Nephron progenitor cell (in vitro differentiated cells): ENCODE measurements at places on chromosomes 12 and 14.

DNA sequence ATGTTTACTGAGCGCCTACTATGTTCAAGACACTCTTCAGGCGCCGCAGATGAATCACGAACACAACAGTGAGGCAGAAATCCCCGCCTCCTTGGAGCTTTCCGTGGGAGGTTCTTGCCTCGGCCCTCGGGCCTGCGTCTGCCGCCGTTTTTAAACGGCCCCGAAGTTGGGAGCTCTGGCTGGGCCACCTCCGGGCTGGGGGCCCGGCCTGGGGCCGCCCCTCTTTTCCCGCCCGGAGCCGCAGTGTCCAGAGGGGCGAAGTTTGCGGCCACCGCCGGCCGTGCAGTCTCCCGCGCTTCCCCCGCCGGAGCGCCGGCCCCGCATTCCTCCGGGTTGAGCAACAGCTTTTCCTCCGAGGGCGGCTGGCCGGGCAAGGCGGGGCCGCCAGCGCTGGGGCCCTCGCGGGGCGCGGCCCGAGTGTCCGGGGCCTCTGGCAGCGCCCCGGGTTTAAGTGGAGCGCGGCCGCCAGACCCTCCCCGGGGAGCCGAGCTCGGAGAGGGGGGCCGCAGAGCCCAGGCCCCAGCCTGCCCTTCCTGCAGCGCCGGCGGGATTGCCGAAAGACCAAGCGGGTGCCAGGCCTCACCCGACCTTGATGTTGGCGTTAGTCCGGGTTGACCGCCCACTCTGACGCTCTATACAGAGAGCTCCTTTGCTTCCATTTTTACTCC lies 18.7 kb upstream of the CTDSP2 start:
- DNase-seq = peak; percentile 79

GRCh38 chr12:116453631-116454030 lies 105.5 kb upstream of the MAP1LC3B2 start:
- DNase-seq = no peak

DNA sequence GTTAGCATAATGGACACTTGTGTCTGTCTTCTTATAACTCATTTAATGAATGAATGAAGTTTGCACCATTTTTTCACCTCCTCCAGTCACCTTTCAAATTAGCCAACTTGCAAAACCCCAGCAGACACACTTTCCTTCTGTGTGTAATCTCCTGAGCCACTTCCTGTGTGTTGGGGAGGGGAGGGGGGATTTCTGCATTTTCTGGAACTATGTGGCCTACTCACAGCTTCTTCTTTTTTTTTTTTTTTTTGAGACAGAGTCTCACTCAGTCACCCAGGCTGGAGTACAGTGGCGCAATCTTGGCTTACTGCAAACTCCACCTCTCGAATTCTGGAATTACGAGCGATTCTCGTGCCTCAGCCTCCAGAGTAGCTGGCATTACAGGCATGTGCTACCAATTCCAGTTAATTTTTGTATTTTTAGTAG lies 4.1 kb upstream of the SERPINA1 start:
- DNase-seq = no peak

DNA sequence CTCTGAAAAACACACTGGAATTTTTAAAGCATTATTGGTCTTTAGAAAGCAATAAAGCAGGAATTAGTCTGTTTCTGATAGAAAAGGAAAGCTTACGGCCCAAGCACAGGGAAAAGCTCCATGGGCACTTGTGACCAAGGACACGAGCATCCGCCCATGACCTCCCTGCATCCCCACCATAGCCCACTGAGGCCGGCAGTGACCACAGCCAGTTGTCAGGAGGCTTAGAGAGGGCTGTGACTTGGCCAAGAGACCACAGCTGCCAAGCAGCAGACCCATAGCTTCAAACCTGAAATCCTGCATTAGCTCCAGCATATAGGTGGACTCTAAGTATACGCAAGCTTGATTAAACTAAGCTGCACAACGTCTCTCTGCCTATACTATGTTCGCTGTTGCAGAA lies 8.9 kb downstream of the SETD3 start:
- DNase-seq = no peak

DNA sequence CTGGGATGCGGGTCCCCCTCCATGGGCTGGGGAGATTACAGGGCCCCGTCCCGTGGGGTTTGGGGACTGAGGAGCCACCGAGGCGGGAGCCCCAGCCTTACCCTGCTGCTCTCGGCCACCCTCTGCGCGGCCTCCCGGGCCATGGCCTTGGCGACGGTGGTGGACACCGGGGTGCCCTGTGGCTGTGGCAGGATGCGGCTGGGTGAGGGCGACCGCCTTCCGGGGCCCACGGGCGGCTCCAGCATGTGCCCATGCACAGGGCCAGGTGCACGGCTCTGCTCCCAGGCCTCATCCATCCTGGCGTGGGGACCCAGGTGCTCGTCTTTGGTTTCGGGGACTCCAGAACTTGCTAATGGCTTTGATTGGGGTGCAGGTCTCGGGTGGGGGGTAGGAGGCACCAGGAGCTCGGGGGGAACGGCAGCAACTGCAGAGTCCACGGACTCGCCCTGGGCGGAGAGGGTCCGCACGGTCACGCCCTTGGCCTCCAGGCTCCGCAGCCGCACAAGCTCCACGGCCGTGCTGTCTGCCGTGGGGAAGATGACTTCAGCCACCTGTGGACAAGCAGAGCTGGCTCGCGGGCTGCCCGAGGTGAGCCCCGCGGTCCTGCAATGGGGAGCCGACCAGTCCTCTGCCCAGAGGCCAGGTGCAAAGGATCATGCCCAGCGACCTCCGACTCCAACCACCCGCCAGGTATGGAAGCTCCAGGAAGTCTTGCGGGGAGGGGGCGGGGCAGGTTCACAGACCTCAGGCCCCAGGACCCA lies 99.2 kb downstream of the PIWIL1 start:
- no peak for DNase-seq

DNA sequence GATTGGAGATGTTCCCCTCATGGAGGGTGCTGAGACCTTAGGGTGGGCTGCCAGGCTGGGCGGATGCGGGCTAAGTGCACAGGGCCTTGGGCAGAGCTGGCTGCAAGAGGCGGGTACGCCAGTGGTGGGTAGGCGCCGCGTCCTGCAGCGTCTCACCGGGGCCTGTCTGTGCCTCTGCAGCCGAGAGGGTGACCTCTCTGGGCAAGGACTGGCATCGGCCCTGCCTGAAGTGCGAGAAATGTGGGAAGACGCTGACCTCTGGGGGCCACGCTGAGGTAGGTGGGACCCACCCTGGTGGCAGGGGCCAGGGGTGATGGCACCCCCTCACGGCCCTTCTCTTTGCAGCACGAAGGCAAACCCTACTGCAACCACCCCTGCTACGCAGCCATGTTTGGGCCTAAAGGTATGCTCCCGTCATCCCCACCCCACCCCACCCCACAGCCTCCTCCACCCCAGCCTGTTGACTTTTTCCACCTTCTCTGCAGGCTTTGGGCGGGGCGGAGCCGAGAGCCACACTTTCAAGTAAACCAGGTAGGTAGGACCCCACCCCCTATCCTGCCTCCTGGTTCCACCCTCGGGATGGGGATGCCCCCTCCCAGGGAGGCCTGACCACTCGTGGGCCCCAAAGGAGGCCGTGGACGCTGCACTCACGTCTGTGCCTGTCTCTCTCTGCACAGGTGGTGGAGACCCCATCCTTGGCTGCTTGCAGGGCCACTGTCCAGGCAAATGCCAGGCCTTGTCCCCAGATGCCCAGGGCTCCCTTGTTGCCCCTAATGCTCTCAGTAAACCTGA lies 1.5 kb downstream of the CRIP1 start:
- no peak for DNase-seq

DNA sequence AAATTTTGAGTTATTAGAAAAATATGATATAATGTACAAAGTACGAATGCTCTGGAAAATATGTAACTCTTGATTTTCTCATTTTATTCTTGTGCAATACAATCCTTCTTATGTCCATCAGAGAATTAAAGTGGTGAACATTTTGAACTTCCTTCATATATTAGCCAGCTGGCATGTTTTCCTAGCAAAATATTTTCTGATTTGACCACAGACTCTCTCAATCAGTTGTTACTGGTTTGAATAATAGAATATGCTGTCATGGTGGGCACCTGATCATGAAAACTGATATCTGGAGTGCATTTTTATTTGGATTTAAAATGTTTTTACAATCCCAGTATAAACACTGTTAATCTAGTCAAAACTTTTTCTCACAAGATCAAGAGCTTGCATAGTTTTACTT lies 24.2 kb downstream of the PARPBP start:
- no peak for DNase-seq

DNA sequence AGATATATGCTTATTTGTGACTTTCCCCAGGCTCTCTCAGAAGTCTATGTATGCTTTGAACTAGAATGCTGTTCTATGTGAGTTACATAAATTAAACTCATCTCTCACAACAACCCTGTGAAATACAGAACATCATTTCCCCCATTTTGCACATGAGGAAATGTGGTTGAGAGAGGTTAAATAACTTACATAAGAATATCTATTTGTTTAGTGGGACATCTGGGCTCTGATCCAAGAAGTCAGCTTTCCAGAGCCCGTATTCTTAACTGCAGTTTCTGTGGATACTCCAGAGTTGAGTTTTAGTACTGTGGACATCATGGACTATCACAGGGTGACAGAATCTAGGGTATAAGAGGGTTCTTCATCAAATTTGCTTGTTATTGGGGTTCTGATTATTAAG lies 242.5 kb upstream of the ARHGAP5 start:
- no peak for DNase-seq

DNA sequence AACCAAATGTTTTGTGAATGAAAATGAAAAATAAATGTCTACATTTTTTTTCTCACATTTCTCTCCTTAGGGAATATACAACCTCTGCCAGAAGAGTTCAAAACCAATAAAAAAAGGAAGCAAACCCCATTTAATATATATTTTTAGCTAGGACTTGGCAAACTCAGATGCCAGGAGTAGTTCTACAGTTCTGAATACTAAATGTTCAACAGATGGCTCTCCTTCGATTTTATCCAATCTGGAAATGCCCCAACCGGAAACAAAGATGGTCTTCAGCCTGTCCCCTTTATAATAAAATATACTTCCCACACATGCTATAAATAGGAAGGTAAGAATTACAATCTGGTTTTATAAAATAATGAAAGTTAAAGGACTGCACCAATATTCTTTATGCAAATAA lies 330.4 kb downstream of the MDGA2 start:
- no peak for DNase-seq

DNA sequence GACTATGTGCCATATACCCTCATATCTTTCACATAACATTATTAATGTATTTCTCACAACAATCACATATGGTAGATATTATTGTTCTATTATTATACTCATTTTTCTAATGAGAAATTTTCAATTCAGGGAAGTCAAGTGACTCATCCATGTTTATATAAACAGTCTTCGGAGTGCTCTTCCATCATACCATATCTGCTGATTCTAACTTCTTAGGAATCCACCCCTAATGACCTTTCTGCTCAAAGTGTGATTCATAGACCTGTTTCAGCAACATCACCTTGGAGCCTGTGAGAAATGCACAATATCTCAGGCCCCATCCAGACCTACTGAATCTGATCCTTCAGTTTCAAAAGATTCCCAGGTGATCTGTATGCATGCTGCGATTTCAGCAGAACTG lies 39.8 kb upstream of the OVCH1 start:
- no peak for DNase-seq

- no peak for DNase-seq
Observed at GRCh38 chr14:33916663-33917565, 34.0 kb downstream of the EGLN3 start.

GRCh38 chr14:50003213-50004021 lies 110.5 kb downstream of the ARF6 start:
- DNase-seq = peak; percentile 71

GRCh38 chr14:54220704-54221431 lies 175.9 kb upstream of the CDKN3 start:
- DNase-seq = no peak

GRCh38 chr12:45669093-45669492 lies 60.4 kb upstream of the ARID2 start:
- DNase-seq = no peak

DNA sequence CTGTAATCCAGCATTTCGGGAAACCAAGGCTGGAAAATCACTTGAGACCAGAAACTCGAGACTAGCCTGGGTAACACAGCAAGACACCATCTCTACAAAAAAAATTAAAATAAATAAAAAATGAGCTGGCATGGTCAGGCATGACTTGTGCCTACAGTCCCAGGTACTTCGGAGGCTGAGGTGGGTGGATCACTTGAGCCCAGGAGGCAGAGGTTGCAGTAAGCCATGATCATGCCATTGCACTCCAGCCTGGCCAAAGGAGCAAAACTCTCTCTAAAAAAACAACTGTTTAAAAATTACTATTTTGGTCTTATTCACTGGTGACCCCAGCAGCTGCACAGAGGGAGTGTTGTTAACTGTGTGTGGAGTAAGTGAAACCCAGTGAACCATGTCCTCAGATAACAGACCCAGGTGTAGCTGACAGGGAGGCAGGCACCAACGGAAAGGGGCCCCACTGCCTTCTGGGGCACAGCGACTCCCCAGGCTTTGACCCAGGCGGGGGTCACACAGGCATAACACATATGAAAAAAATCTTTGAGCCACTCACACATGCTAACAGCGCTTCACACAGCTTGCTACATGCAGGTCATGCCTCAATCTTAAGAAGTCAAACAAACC lies 12.1 kb downstream of the DDX54 start:
- no peak for DNase-seq

- no peak for DNase-seq
Observed at GRCh38 chr12:47822401-47822800, 2.7 kb upstream of the HDAC7 start.

- peak; percentile 38 for DNase-seq
Observed at GRCh38 chr12:124660851-124661250, 93.4 kb upstream of the NCOR2 start.

DNA sequence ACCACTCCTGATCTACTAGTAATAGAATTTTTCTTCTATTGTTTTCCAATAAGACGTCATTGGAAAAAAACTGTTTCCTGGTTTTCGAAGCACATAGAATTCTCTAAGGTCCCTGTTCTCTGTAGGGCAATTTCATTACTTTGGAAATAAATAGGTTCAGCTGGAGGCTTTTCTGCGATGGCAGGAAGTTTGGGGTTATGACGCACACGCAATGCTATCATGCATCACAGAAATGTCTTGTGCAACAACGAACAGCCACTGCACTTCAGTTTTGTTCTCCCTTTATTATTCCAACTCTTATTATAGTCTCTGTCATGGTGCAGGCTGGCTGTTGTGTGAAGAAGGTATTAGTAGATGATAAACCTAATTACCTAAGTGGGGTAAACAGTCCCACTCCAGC lies 59.0 kb downstream of the KCNK10 start:
- DNase-seq = no peak

- no peak for DNase-seq
Observed at GRCh38 chr12:6368906-6369525, 6.3 kb downstream of the SCNN1A start.

DNA sequence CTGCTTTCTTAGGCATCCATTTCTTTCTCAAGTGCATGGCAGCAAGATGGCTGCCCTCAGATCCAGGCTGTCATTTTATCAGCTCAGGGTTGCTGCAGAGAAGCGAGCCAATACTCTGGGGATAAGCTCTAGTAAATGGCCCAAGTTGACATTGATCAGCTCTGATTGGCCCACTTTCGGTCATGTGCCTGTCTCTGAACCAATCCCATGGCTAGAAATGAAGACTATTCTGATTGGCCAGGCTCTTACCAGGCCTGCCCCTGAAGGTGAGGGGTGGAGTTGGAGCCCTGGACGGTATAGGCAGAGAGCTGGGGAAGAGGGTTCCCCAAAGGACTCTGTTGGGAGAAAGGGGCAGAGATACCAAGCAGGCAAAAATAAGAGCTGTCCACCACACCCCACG lies 41.4 kb downstream of the MYO1H start:
- no peak for DNase-seq

GRCh38 chr14:88003425-88003824 lies 1.5 kb upstream of the GPR65 start:
- no peak for DNase-seq

GRCh38 chr12:55072083-55072482 lies 52.3 kb downstream of the NEUROD4 start:
- peak; percentile 27 for DNase-seq

- DNase-seq = no peak
Observed at GRCh38 chr14:65373671-65374039, 38.9 kb upstream of the FUT8 start.
